ENCODE measurements at places on chromosomes 16 and 17.

- no peak for DNase-seq
Observed at GRCh38 chr16:187330-187729, 7.1 kb downstream of the HBQ1 start.

GRCh38 chr17:48843187-48843900, 12.5 kb downstream of the CALCOCO2 start:
- no peak for DNase-seq

- no peak for DNase-seq
Observed at GRCh38 chr16:57493767-57494166, 7.5 kb upstream of the DOK4 start.

DNA sequence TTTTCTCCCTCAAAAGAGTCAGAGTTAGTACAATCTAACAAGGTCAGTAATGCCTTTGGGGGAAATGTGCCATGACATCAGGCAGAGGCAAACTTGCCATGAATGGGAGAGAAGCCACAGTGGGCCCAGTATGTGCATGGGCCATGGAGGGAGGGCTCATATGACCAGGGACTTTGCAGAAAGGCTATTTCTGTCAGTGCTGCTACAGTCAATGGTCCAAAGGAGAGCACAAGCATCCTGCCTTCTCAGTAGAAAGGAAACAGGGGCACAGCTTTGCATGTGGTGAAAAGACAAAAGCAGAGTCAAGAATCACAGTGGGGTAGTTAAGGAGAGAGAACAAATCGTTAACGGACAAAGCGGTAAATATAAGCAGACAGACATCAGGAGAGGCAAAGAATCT, 11.2 kb upstream of the CORO6 start:
- DNase-seq = no peak

DNA sequence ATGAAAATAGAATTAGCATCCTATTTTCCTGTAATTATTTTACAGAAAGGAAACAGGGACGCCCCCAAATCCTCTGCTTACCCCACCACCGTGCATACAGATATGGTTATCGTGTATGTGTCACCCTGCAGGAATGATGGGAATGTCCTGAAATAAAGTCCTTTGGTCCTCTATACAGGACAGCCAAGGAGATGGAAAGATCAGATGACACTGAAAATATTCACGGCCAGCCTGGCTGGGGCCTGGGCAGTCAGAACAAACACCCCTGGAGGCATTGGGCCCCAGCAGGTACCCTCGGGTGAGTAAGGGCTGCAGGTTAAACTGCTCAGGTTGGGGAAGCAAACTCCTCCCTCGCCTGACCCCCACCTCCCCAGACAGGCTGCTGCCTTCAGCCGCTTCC, 368.0 kb downstream of the FOXL1 start:
- DNase-seq = no peak
